ENCODE measurements at places on chromosomes 6 and 20.

DNA sequence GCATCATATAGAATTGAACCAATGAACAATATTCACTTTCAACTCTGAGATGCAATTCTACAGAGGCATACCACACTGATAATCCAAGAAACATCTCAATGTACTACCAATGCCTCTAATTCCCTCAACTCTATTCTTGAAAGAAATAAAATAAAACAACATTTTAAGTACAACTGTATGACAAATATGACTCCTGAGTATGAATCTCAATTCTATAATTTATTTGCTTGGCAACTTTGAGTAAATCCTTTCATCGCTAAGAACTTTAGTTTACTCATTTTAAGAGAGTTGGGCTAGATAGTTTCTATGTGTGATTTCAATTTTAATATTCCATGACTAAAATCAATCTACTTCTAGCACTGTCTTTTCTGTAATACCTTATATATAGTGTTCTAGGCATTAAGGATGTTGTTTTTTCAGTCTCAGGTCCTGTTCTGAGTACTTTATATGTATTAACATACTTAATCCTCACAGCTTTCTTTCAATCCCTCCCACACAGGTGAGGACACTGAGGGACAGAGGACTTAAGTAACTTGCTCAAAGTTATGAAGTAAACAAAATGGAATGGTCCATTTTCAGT is 33.4 kb downstream of the GOPC start:
- DNase-seq: no peak

GRCh38 chr6:165660857-165661663 is 2.0 kb downstream of the PDE10A start:
- no peak for DNase-seq

- DNase-seq: no peak
Measured at GRCh38 chr6:36933102-36933501, 21.4 kb upstream of the PI16 start.

DNA sequence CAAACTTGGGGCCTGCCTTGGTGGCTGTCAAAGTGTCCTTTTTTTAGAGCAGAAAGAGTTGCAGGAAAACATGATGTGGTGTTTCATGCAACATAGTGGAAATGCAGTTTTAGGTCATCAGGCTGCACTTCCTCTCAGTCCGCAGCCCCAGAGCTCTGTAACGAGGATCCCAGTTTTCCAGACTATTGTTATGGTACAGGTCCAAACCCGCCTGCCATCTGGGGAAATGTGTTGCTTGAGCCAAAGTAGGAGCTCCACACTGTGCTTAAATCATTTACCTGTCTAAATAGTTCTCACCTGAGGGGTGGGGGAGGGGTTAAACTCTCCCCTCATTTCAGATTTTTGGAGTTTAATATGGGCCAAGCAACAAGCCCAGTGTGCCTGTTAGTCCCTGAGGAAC is 59.8 kb downstream of the GOPC start:
- DNase-seq: no peak

DNA sequence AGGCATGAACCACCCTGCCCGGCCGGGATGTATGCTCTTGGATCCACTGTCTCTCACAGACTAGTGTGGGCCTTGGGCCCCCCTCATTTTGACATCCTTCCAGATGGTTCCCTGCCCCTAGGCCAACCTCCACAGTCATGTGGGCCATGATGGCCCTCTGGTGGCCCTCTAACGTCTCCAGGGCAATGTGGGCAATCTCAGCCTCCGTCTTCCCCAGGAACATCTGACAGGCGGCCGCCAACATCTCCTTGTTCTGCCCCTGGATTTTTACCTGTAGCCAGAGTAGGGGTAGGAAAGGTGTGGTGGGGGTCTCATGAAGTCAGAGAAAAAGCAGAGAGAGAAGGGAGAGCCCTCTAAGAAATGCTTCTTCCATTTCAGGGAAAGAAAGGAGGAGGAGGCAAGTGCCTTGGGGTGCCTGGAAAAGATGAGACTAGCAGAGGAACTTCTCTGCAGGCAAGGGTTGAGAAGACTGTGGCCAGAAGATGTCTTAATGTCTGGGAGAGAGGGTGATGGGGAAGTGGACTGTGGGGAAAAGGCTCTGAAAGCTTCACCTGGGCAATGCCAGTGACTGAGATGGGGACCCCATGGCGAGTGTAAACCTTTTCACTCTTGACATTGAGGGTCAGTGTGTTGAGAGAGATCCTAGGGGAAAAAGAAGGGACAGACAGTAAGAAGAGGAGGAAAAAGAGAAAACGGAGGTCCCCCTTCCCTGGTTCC is 1.3 kb downstream of the FLOT1 start:
- no peak for DNase-seq

GRCh38 chr20:2798095-2798805 is 2.2 kb downstream of the CPXM1 start:
- DNase-seq: no peak

Measured in cortex of kidney (tissue), 1 donor.